ENCODE measurements at places on chromosomes 13 and 19.

- no peak for DNase-seq
These were observed 269.5 kb upstream of the HTR2A start for GRCh38 chr13:47166336-47166735.

DNA sequence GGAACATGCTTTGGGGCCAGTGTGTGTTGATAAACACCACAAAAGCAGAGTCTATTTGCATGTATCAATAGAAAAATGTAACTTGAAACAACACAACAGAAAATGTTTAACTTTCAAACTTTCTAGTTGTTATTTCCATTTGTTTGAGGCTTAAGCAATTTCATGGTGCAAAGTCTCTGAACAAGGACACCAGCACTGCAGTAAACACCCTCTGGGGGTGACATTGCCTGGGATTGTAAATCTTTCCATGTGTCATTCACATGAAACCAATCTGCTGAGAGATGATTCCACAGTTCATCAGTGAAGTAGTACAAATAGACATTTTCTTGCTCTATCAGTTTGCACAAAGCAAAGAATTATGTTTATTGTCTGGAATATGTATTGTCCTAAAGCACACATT is 124.5 kb downstream of the ITGBL1 start:
- no peak for DNase-seq

DNA sequence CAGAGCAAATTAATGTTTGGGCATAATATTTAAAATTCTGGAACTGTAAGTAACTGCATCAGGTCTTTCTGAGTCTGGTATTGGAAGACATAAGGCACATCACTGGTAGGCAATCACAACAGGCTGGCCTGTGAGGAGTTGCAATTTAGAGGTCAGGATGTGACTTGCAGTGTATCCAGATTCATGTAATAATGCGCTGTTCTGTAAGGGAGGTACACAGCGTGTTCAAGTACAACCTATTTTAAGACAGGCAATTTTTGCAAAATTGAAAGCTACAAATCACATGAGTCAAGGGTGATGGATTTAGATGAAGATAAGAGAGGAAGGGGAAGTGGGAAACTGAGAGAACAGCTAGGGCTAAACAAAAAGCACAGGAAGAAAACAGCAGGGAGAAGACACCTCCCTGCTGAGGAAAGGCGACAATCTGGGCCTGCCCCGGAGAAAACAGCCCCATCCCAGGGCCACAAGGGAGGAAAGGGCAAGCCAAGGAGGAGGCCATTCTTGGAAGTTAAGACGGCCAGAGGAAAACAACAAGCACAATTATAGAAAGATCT is 138.1 kb downstream of the LACC1 start:
- DNase-seq, result no peak

DNA sequence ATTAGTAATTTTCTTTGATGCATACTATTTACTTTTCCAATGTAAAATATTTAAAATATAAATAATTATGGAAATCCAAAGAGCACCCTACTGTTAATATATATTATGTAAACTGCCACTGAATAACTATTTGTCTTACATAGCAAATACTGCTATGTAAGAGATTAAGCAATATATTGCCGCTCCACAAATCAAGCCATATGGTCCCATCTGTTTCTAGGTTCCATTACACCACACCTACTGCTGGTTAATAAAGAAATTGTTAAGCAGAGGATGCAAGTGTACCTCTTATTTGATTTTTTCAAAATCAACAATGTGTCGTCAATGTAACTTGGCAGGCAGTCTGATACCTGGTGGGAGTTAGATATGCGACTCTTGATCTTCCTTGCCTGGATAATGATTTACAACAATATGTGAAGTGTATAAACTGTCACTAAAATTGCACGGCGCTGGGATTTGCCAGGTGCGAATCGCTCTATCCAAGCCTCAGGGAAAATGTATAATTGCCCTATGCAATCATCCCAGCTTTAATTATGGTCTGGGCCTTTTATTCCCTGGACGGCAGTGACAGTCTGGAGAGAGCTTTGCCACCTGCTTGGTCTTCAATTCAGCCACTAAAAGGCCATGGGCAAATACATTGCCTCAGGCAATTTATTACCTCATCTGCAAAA is 16.0 kb downstream of the SMAD9 start:
- no peak for DNase-seq

- DNase-seq, result no peak
These were observed 1620.8 kb downstream of the PCDH9 start for GRCh38 chr13:65609350-65609749.

- DNase-seq, result no peak
These were observed 1.4 kb upstream of the BST2 start for GRCh38 chr19:17406887-17407196.

DNA sequence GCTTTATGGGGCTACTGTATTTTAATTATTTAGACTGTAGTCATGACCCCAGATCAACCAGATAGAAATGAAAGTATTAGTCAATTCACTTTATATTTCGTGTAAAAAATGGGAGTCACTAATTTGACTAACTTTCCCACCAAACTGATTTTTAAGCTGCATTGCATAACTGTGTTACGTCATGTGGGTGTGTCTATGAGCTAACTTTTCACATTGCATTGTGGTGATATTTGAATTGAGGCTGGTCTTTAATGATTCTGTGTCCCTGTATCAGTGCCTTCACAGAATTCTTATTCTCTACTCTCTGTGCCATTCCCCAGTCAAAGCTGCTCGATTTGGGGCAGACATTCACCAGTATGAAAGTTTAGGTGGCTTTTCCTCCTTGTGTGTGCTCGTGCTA is 172.7 kb upstream of the MAB21L1 start:
- DNase-seq, result no peak

DNA sequence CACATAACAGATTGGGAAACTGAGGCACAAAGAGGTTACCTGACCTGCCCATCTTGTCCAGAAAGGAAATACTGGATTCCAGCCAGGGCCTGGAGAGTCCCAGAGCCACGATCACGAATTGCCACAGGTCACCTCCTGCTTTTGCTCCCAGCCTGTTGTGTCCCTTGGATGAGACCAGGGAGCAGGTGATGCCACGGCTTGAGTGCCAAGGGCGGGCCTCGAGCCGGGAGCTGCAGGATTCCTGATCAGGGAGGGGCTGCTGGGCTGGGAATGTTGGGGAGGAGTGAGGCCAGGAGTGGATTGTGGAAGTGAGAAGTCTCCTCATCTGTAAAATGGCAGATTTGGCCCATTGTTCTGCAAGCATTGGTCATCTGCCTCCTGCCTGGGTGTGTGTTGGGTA is 29.4 kb downstream of the DNM2 start:
- no peak for DNase-seq

DNA sequence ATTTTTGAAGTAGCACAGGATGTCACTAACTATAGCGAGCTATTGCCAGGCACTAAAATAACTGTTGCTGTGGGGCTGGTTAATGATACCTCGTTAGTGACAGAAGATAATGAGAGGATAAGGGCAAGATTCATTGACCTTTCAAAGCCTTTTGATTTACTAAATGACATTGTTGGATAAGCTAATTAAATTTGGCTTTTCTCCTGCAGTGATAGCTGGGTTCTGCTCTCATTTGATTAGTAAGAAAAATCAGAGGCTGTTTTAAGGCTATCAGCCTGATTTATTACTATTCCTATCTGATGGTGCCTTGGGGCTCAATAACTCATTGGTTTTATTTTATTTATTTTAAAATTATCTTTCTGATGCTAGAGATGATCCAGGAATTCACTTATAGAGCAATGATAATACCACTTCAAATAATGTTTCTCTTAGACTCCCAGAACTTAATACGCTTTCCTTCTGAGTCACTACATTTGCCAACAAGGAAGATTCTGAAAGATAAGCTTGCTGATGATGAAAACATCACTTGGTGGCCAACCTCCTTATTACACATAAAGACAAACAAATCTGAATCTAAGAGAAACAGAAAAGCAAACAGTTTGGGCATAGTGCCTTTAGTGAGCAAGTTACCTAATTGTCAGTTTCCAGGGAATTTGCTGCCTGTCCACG is 501.3 kb upstream of the ARGLU1 start:
- no peak for DNase-seq

DNA sequence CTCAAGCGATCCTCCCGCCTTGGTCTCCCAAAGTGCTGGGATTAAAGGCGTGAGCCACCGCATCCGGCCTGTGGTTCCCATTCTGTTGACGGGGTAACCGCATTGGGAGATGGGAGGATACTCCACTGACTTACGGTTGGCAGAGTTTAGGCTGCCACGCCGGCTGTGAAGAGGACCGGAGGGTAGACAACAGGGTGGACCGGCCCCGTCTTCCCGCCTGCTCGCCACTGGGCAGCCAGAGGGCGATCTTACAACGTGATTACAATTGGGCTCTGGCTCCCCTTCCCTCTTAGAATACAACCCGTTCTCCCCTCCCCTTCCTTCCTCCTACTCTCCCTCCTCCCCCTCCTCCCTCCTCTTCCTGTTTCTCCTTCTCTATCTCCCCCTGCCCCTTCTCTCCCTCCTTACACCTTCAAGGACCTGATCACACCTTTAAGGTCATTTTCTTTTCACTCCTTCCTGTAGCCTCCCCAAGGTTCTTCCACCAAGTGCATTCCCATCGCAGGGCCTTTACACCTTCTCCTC is 957 bp upstream of the CCDC194 start:
- peak; percentile 81 for DNase-seq

Measured in stimulated activated CD4-positive, alpha-beta T cell treated with anti-CD3 and anti-CD28 coated beads, Interleukin-2, amount 100 ng/mL, for 48 hours (primary cell).